NCI-H510A (cell line): ENCODE measurements at places on chromosomes 12 and 14.

GRCh38 chr12:90098132-90098779 is 389.6 kb upstream of the ATP2B1 start:
- DNase-seq, result no peak

GRCh38 chr12:132956011-132956788 is at the start of gene ZNF605:
TSS of gene ZNF605 (minus strand) at chr12:132956306. CDS start at chr12:132945635, 10,671 bp downstream.
- peak; percentile 89 for DNase-seq

DNA sequence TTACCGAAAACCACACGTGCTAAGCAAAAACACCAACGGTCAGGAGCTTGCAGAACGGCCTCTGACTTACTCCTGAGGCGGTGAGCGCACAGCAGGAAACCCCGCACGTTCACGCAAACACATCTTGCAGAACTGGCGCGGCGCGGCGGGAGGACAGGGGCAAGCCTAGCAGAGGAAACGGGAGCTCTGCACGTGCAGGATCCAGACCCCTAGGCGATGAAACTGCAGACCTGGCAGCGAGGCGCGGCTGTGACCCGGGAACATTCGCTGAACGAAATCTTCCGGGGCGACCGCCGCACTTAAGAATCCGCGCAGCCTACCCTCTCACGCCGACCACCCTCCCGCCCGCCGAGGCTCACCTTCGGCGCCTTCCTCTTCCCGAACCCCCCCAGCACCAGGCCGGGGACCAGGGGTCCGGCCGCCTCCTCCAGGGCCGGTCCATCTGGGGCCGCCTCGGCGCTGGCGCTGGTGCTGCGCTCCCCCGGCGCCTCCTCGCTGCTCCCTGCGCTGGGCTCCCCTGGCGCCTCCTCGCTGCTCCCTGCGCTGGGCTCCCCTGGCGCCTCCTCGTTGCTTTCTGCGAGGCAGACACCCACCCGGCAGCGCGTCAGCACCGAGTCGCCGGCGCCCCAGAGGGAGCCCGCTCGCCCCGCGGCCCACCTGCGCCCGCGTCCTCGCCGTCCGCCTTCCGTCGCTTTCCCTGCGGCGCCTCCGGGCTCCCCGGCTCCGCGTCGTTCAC is 615 bp downstream of the DDX51 start:
- no peak for DNase-seq

- no peak for DNase-seq
Measured at GRCh38 chr14:28138341-28138740, 628.2 kb upstream of the FOXG1 start.

GRCh38 chr14:100147181-100147631 is 12.2 kb downstream of the DEGS2 start:
- peak; percentile 58 for DNase-seq

DNA sequence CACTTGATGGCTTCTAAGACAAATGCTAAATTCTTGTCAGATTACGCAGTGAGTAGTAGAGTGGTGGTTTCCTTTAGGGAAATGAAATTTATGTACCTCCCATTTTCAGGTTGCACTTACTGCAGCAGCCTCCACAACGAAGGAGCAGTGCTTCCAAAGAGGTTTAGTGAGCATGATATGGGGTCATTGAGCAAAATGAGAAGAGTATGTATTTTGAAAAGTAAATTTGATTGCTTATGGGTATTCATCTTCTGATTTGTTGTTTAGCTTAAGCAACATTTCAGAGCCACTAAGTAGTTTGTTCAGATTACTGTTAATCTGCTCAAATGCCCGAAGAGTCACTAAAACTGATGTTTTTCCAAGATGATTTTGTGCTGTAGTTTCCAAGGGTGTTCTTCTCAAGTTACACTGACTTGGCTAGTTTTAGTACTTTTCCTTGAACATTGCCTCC is 493.6 kb downstream of the PCNX1 start:
- DNase-seq, result no peak

DNA sequence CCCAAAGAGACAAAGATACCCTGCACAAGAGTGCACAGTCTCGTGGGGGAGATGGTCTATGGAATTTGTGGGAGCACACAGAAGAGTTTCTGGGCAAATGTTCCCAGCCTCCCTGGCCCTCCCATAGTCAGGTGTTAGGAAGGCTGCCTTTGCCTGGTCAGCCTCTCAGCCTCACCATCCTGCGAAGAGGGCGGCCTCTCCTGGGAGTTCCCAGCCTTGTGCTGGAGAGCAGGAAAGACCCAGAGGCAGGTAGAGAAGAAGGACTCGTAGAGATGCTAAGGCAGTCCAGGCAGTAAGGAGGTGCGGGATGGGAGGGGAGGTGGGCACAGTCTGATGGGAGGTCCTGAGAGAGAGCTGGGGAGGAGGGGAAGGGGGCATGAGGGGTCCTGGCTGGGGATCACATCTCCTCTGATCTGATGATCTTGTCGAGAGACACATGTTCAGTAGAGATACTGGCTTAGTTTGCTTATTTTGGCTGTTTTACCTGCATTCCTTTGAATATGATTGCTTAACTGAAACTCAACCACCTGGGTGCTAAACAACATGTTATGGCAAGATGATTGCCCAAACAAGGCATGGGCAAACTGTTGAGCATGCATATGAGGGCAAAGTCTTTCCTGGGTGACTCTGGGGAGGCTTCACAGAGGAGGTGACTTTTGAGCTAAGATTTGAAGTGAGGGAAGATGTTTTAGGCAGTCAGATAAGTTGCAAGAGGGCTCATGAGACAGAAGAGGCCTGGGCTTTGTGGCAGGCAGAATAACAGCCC is 10.5 kb downstream of the SERPINA6 start:
- DNase-seq, result no peak

- no peak for DNase-seq
Measured at GRCh38 chr12:106519607-106520021, 63.2 kb upstream of the RFX4 start.

- DNase-seq, result no peak
Measured at GRCh38 chr12:7731486-7731885, 15.7 kb downstream of the CLEC4C start.

DNA sequence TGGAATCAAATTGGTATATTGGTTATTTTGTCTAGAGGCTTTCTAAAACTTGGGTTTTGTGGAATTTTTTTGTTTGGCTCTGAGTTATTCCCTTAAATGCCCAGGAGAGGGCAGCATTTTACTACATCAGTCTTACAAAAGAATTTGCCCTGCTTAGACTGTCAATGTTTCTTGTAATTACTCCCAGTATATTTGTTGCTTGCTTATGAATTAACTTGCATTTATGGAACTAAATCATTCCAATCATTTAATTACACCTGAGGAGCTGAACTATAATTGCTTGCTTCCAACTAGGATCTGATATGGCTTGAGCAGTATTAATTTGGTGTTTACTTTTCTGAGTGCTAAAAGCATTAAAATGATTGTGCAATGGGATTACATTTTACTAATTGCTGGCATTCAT is 48.7 kb downstream of the MIPOL1 start:
- no peak for DNase-seq

- no peak for DNase-seq
Measured at GRCh38 chr14:96126339-96126782, 78.3 kb upstream of the BDKRB2 start.

- no peak for DNase-seq
Measured at GRCh38 chr12:65465766-65466547, 187.5 kb downstream of the MSRB3 start.

DNA sequence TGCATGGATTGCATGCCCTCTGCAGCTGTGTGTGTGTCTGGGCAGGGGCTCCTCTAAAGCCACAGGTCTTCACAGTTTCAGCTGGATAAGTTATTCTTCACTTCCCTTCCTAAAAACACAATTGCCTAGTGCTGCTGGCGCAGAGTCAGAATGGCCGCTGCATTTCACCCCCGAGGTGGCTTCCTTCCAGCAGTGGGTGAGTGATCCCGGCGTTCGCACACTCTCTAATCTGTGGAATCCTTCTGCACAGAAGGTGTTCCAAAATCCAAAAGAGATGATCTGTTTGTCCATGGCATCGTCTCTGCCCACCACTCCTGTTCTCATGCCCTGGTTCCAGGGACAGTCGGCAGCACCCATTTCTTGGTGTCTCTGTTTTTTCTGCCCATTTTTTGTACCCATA is 340.7 kb downstream of the DPF3 start:
- no peak for DNase-seq

DNA sequence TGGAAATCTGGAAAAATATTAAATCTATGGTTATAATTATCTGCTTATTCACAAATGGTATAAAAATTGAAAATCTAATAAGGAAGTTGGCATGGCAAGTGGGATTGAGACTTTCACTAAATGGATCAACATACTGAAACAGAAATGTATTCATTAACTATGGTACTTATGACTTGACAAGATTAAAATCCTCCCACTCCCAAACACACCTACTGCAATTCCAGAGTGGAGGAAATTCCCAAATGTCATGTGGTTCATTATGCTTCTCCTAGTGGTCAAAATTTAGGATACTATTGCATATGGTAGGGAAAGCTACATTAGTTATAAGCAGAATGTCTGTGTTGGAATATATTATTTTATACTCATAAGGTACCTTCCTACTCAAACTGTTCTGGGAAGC is 265.3 kb upstream of the PRICKLE1 start:
- no peak for DNase-seq

DNA sequence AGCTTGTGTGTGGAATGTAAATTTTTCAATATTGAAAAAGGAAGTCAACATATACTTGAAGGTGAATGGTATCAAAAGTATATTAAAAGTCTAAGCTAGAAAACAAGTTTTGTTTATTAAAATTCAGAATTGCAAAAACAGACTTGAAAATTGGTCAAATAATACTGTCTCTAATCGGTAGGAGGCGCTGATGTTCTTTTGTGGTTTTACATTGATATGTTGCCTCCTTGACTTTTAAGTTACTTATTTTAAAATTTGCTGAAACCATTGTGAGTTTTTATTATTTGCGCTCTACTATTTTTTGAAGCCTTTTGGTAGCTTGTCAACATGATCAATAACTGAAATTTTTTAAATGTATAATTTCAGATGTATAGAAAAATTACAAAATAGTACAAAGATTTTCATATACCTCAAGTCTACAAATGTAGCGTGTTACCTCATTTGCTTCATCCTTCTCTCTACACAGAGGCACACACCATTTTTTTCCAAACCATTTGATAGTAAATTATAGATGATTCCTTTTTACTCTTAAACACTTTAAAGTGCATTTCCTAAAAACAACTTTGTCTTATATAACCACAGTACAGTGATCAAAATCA is 6.9 kb downstream of the RTRAF start:
- no peak for DNase-seq

DNA sequence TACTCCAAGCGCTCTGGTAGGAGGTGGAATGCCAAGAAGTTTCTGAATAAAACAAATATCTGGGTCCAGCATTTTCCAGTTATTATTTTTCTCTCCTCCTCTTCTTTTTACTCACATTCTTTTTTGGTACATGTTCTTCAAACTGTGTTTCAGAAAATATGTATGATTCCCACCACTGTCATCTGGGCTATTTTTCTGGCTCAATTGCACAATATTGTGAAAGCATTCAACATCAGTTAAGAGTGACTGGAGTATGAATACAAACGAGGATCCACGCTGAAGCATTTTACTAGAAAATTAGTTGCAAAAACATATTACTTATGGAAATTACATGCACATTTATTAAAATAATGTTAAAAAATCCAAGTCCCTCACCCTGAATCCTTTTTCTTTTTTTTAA is 61.5 kb downstream of the KCNMB4 start:
- no peak for DNase-seq

- DNase-seq, result no peak
Measured at GRCh38 chr14:92470215-92470614, 43.4 kb upstream of the RIN3 start.

- no peak for DNase-seq
Measured at GRCh38 chr14:33073023-33073422, 134.3 kb downstream of the NPAS3 start.

GRCh38 chr12:63319936-63320633 is 169.1 kb upstream of the AVPR1A start:
- DNase-seq, result no peak
